Right atrium auricular region (tissue), 2 donors: ENCODE measurements at places on chromosomes 2 and 18. TPM values are rescaled to one million over a fixed set of nuclear protein-coding genes. Genes with fewer than 3 reads are reported as not detected.

Gene SCYGR4
- total RNA-seq, result not detected

Gene CXCR4
- total RNA-seq, result 12.4 TPM

Gene ELOA2
- not detected for total RNA-seq

Gene SULT1C4
- total RNA-seq, result 16.0 TPM

Gene SLC9A4
- not detected for total RNA-seq

Gene ABHD1
- 0.90 TPM for total RNA-seq

Gene TRIM43
- total RNA-seq, result not detected

Gene CREG2
- total RNA-seq, result 0.59 TPM

Gene DSG1
- 4.7 TPM for total RNA-seq

Gene KATNAL2
- total RNA-seq, result 2.2 TPM

Gene GPR155
- 10.1 TPM for total RNA-seq

Gene ERFE
- total RNA-seq, result 1.5 TPM

Gene BBS5
- total RNA-seq, result 4.2 TPM

Gene THSD7B
- 0.07 TPM for total RNA-seq

Gene CFAP210
- total RNA-seq, result not detected

Gene ANKRD30B
- not detected for total RNA-seq

Gene TMBIM1
- total RNA-seq, result 82.8 TPM

Gene CROCC2
- not detected for total RNA-seq

Gene SLC11A1
- 22.1 TPM for total RNA-seq

Gene SLC5A6
- 14.7 TPM for total RNA-seq

Gene FZD7
- 24.5 TPM for total RNA-seq
